Activated naive CD4-positive, alpha-beta T cell (primary cell): ENCODE measurements at places on chromosomes 1 and 21.

DNA sequence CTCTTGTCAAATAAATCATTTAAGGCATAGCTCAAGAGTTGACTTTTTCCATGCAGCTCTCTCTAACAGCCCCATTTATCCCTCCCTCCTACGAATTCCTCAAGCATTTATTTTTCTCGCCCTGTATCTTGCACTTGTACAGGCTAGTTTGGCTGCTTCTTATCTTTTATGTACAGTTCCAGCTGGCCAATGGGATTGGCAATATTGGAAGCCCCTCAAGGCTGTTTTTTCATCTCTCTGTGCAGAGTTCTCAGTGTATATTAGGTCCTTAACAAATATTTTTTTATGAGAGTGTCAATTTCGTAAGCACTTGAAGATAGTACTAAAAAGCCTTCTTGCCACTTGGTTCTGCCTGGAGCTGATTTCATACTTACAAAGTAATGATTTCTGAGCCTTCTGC lies 356.0 kb downstream of the ST6GALNAC3 start:
- DNase-seq = no peak

DNA sequence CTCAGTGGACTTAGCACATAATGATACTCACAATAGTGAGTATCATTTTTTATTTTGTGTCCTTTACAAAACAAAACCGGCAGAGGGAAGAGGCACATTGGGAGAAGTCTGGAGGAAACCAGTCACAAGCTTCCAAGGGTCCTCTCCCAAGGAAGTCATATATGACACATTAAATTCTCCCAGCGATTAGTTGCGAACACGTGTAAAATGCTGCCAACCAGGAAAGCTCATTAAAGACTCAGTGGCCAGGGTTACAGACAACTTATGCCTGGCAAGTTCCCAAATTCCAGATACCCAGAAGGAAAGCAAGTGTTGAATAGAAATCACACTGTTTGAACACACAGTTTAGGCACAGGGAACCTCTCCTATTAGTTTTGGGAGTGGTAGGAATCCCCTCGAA lies 52.5 kb downstream of the TTC13 start:
- no peak for DNase-seq

- DNase-seq = no peak
Observed at GRCh38 chr1:238485912-238486209, 595.1 kb upstream of the ZP4 start.

- no peak for DNase-seq
Observed at GRCh38 chr1:96782856-96783255, 61.3 kb downstream of the PTBP2 start.

DNA sequence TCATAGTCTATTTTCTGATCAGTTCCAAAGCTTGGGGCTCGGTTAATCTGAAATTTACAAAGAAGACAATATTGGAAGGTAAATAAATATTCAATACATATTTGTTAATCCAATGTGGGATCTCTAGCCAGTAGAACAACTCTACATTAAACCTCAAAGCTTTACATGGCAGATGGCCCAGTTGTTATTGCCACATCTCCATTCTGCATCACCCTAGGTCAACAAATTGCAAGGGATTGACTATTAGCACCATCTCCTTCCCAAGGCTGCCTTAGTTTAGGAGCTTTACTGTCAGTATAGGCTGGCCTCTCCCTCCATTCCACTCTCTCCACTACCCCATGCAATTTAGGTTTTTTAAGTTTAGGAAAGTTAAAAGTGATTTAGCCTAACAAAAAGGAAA lies 69.7 kb downstream of the TTLL7 start:
- no peak for DNase-seq

GRCh38 chr1:84069236-84069845 lies 70.4 kb upstream of the TTLL7 start:
- no peak for DNase-seq

- DNase-seq = no peak
Observed at GRCh38 chr1:36091698-36092097, 3.0 kb downstream of the ADPRS start.

DNA sequence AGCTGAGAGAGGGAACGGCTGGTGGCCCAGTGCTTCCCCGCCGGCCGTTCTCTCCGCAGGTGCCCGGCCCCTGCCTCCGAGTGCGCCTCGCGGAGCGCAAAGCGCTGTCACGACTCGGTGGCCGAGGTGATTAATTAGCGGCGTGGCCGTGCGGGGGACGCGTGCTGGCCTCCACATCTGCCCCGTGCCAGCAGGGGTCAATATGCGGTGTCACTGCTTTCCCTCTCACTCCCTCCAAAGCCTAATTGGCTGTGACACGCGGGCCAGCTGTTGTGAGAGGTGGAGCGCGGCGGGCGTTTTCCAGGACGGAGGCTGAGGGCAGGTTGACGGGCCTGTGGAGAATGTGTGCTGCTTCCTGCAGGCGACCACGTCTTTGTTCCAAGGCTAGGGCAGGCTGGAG lies 239.0 kb downstream of the LMX1A start:
- DNase-seq = no peak

GRCh38 chr1:225873281-225873850 lies 8.8 kb downstream of the TMEM63A start:
- no peak for DNase-seq

DNA sequence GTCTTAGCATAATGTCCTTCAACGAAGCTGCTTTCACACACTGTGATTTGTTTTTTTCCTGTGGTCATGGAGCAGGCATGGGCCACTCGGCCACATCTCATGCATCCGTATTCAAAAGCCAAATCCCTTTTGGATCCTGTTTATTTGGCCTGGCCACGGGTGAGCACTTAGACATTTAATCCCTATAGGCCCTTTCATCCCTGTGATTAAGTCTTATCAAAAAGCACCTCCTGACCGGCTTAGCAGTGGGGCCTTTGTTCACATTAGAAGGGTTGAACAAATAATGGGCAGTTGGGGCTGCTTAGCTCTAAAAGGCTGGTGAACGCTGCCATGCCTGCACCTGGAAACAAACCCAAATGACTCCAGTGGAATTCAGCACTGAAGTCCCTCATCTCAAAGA lies 2.0 kb downstream of the KCNE2 start:
- DNase-seq = no peak

DNA sequence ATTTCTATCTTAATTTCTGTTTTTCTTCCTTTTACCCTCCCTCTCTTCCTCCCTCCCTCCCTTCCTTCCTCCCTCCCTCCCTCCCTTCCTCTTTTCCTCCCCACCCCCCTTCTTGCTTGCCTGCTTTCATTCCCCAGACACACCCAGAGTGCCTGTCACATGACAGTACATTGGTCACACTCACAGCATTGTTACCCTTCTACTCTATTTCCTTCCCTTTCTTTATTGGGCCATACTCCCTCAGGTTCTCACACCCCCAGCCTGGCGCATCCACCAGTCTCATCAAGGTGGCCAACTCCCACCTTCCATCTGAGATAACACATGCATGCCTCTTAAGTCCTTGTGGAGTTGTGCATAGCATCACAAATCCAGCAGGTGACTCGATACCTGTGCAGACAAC lies 10.9 kb downstream of the TMPRSS3 start:
- DNase-seq = no peak

DNA sequence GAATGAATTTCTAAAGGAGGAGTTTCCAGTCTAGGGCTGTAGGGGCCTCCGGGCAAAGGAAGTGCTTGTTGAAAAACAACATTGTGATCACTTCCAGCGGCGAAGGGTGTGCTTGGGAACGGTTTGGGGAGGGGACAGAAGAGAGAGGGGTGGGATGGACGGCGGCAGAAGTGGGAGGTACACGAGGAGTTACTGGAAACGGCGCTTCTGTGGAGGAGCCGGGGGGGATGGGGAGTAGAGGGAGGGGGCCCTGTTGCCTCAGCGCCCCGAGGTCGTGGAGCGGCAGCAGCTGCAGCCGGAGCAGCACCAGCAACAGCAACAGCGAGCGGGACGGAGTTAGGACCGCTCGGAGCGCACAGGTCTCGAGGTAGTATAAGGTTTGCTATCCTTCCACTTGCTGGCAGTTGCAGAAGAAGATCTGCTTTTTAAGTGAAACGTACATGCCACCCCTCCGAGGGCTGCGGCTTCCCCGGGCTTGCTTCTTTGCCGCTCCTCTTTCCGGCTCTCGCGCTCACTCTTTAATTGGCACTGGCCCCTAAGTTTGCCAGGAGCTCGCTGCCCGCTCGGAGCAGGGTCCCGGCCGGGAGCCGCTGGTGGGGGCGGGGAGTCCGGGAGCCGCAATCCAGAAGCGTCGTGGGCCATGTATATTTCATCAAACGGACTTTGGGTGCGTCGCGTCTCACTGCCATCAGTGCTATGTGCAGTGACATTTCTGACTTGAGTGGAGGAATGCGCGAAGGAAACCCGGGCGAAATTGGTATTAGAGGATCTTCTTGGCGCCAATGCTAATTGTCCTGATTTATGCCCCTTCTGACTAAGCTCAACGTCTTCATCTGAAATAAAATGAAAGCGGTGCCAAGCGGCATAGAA lies 771 bp upstream of the NTNG1 start:
- no peak for DNase-seq

- no peak for DNase-seq
Observed at GRCh38 chr21:44871576-44872269, 1.8 kb downstream of the PTTG1IP start.

DNA sequence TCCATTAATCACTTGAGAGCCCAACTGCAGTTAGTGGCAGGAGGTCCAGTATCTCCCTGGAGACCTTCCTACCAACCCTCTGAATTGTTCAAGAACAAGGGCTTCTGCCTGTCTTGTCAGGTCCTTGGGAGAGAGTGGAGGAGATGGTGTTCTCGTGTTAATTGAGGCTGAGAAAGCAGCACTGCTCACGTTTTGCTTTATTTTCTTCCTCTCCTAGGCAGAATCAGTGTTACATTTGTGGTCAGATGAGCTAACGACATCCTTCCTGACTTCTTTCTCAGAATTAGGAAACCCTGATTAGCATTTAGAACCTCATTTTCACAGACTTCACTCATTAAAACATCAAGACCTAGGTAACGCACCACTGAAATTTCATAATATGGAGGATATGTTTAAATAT lies 26.4 kb upstream of the LRIG2 start:
- DNase-seq = no peak

- no peak for DNase-seq
Observed at GRCh38 chr1:175984813-175985212, 222.3 kb downstream of the COP1 start.

- no peak for DNase-seq
Observed at GRCh38 chr1:91572044-91572443, 71.4 kb downstream of the CDC7 start.

DNA sequence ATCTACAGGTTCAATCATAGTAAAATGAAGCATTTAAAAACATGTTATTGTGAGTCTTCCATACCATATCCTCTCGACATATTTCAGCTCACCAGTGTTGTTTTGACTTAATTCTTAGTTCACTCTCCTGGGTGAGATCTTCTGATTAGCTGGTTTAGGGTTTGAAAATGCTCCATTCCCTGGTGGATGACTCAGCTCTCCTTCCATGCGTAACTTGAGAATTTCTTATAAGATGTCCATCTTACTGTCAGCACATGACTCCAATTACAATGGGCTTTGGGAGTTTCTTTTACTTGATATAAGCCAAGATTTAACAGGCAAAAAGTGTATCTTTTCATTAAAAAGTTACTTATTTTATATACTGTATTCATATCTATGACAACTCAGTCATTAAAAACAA lies 476.5 kb downstream of the BRINP3 start:
- no peak for DNase-seq

DNA sequence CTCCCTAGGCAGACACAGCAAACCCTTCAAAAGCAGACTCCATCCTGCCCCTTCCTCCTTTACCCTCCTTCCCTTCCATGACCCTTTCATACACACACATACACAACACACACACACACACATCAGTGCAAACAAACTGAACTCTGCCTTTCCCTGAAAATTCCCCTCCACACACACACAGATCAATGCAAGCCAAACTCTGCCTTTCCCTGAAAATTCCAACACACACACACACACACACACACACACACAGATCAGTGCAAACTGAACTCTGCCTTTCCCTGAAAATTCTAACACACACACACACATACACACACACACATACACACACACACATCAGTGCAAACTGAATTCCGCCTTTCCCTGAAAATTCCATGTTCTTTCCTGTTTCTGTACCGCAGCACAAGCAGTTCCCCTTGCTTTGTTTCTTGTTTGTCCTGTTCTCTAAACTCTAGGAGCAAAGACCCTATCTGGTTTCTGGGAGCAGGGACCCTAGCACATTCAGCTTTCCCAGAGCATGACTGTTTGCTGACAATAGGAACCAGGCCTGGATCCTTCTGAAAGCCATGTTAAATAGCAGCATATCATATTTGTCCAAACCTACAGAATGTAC lies 91.0 kb downstream of the PTPN14 start:
- DNase-seq = no peak

DNA sequence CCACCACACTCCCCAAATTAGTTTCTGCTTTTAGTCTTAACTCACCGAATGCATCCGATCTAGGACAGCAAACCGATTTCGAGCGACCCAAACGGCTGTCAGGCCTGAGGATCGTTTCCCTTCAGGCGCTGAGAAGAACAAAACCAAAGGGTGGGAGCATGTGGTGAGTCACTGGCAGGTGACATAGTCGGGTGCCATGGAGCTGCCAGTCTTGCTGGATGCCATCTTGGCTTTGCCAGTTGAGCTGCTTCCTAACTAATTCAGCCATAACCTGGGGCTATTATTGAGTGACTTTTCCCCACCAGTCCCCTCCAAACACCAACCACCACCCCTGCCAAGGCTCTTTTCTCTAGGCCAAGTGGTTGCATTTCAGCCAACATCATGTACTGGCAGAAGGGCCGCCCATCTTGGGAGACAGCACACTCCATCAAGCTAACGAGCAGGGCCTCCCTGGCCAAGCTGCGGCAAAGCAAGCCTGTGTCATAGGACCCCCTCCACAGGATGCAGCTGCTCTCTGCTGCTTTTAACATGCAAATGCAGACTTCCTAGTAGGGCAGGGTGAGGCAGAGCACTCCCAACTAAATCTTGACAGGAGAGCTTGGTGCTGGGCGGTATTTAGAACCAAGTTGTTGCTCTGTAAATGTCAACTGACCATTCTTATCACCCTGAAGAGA lies 22.3 kb upstream of the PEX19 start:
- DNase-seq = no peak

DNA sequence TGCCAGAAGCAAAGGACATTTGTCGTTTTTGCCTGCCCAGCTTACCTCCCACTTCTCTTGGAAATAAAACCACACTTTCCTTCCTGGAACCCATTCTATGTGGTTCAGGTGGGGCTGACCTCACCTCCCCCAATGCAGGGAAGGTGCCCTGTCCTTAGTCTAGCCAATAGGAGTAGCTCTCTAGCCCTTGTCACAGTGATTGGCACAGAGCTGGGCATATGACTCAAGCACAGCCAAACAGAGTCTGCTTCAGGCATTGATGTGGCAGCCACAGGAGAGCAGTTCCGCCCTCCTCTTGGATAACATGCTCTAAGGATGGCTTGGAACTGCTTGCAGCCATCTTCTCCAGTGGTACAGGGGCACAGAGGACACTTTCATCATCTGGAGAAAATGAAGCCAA lies 134.0 kb downstream of the LRIG2 start:
- DNase-seq = no peak

GRCh38 chr1:196380316-196380715 lies 227.9 kb downstream of the KCNT2 start:
- DNase-seq = no peak

DNA sequence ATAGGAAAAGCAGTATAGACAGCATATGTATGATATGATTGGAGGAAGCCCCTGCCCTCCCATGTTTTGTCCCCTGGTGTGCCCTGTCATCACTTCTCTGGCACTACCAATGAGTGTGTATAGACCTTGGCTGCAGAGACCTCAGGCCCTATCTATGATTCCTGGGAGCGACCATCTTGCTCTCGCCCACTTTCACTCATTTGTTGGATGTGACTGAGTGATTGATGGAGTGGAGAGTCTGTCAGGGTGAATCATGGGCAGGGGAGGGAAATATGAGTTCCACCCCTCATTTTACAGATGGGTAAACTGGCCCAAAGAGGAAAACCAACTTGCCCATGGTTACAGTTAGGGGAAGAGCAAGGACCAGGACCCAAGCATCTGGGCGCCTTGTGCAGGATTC lies 14.9 kb downstream of the SLC30A1 start:
- no peak for DNase-seq
